NCI-H524 treated with DMSO at 0.1 percent for 48 hours (cell line): ENCODE measurements at places on chromosomes 6 and 20.

GRCh38 chr6:127302728-127303660 is 36.3 kb downstream of the RNF146 start:
- DNase-seq = no peak

- DNase-seq = no peak
Observed at GRCh38 chr6:36649701-36650484, 28.6 kb upstream of the CDKN1A start.

- DNase-seq = no peak
Observed at GRCh38 chr6:143900358-143900757, 36.1 kb downstream of the ZC2HC1B start.

DNA sequence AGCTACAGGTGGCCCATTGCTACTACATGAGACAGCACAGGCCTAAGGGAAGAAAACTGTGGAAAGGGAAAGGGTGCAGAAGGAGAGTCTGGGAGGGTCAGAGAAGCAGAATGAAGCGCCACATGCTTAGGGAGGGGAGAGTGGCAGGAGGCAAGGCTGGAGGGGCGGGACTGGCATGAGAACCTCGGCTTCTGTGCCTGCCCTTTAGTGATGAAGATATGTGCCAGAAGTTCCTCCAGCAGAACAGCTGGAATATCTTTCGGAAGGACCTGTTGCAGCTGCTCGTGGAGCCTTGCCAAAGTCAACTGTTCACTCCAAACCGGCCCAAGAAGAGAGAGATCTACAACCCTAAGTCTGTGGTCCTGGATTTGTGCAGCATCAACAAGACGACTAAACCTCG is 61.8 kb downstream of the CNBD2 start:
- DNase-seq = no peak

DNA sequence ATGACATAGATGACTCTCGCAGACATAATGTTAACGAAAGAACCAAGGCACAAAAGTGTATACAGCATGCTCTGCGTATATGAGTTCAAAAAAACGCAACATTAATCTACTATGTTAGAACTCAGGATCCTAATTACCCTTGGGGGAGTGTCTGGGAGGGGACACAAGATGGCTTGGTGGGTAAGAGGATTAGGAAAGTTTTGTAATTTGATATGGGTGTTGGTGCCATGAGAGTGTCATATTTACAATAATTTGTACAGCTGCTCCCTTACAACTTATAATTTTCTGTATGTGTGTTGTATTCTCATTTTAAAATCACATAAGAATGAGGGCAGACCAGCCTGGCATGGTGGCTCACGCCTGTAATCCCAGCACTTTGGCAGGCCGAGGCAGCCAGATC is 38.6 kb downstream of the TFEB start:
- peak; percentile 79 for DNase-seq

DNA sequence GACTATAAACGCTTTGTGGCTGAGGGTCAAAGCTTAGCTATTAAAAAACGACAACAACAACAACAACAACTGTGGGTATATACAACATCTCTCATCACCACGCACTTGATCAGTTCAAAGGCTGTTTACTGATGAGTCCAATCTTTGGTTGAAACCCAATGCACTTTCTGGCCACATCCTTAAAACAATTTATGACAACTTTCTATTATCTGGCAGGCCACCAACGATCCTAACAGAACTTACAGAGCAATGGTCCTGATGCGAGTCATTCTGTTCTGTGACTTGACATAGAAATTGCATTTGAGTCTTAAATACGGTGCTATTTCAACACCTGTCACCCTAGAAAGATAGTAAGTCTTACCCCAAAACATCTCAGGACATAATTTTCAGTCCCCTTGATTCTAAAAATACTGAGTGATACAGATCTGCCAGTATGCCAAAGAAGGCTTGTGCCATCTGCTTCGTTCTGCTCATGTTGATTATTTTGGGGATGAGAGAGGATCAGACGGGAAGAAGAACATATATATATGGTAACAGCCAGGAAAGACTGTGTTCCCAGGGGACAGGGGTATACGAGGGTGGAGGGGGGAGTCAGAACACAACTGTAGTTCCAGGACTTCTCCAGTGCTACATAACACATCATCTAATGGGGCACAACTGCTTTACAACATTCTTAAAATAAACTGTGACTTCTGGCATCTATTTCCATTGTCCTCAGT is 55.8 kb downstream of the PLAGL1 start:
- no peak for DNase-seq
